Glutamatergic neuron (in vitro differentiated cells): ENCODE measurements at places on chromosomes 7 and 10. TPM values are rescaled to one million over a fixed set of nuclear protein-coding genes. Genes with fewer than 3 reads are reported as not detected.

The SPDYE11 gene
- 0.25 TPM for total RNA-seq

The ITPRID1 gene
- not detected for total RNA-seq

The XRCC2 gene
- total RNA-seq = 3.0 TPM

The GIMAP7 gene
- total RNA-seq = not detected

The OPN1SW gene
- total RNA-seq = not detected

The RARRES2 gene
- 0.86 TPM for total RNA-seq

DNA sequence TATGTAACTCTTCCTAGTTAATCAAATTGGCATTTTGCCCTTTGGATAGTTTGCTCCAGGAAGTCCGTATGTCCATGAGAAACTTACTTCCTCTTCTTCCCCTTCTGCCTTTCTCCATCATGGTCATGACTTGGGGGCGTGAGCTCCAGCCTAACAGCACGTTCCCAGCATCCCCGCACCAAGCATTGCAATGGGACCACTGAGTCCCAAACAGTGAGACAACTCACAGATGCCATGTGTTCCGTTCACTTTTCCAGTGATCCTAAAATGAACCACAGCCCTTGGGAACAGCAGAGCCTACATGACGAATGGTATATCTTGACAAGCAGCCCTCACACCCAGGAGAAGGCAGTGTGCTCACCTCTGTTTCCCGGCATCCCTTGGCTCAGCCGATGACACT, 10.7 kb downstream of the BTBD16 start:
- DNase-seq = no peak

- no peak for DNase-seq
These were observed 92.9 kb downstream of the CPED1 start for GRCh38 chr7:121081327-121081936.

DNA sequence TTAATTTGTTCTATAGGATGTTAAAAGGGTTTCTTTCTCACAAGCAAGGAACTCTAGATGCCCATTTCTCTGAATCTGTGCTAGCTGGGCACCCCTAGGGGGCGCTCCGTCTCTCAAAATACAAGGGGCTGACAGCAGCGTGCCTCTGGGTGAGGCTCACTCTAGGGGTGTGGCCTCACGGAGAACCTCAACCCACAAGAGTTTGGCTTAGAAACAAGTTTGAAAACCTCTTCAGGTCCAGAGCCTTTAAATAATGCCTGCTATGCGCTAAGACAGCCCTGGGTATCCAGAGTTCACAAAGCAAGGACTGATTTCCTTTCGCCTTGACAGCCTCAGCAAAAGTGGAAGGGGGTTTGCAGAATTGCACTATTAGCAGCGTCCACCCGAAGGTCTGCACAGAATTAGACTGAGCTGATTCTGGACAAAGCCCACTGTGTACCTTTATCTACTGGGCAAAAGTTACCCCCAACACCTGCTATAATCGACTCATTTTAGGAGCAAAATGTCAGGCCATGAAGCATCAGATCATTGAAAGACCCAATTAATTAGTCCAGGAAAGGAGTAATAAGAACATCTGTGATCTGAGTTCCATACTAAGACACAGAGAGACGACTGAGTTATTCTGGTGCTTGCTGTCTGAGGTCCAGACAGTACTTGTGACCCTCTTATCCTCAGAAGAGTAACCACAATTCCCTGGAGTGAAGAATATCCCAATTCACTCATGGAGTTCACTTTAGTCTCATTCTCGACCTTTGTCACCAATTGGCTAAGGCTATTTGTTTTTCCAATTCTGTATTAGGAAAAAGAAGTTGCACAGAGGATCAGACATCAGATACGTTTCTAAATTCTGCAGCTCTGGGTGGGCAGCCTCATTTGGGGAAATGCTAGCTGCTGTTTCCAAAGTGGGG, 574 bp upstream of the CPED1 start:
- DNase-seq = peak; percentile 85

DNA sequence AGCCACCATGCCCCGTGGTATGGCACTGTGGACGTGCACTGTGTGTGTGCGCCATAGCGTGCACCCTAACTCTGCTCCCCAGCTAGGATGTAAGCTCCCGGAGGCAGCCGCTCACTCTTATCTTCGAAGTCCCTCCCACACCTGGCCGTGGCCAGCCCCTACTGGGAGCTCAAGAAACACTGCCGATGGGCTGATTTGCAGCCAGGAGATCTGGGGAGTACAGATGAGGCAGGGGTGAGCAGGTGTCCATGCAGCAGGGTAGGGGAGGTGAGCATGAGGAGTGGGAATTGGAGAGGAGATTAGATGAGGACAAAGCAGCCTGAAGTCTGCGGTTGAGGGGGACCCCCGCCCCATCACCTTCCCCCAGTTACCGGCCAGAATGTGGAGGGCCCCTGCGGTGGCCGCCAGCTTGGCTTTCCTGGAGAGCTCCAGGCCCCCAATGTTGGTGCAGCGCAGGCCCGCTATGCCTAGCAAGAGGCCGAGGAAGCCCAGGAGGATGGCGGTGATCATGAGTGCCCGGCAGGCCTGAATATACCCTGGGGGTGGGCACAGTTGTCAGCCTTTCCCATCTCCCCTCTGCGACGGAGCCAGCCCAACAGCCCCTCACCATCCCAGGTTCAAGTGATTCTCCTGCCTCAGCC, 3.6 kb downstream of the CLDN15 start:
- DNase-seq = no peak

GRCh38 chr7:118041251-118041878, 142.6 kb upstream of the LSM8 start:
- DNase-seq = no peak

GRCh38 chr10:132898391-132899053, 43.8 kb downstream of the CFAP46 start:
- DNase-seq = peak; percentile 13

DNA sequence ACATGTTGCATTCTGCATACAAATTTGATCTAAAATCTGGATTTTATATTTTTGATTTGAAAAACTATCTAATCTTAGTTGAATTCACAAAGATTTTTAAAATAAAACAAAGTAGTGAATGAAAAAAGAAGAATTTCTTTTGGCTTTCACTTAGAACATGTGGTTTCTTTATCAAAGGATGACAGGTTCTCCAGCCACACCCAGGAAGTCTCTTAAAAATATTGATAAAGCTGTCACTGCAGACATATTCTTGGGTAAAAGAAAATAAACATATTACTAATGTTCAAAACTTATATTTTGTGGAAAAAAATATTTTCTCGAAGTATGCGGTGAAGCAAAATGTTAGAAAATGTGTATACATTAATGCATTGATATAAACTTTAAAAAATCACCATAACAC, 44.3 kb downstream of the ARL4A start:
- DNase-seq = no peak

- DNase-seq = no peak
These were observed 1255.5 kb upstream of the PHF14 start for GRCh38 chr7:9718071-9718661.
